HuH-7.5 (cell line): ENCODE measurements at places on chromosomes 5 and 9.
A peak's percentile ranks its signal among the peaks of the same experiment; 100 is the strongest.

DNA sequence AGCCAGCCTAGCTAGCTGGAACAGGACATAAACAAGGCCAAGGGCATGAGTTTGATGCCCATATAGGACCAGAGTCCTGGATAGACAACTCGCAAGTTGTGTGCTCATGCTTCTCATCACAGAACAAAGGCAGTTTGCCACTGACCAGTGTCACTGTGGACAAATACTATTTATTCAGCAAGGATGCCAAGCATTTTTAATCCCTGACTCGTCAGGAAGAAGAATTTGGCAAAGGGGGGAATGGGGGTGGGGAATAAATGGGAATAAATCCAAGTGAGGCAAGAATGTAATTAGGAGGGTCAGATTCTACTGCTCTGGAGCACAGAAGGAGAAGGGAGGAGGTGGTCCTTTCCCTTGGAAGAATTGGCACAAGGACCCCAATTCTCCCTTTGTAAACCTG lies 46.8 kb upstream of the ANKRD55 start:
- DNase-seq: no peak

- DNase-seq: no peak
Measured at GRCh38 chr9:128247226-128247803, 28.5 kb downstream of the GOLGA2 start.

DNA sequence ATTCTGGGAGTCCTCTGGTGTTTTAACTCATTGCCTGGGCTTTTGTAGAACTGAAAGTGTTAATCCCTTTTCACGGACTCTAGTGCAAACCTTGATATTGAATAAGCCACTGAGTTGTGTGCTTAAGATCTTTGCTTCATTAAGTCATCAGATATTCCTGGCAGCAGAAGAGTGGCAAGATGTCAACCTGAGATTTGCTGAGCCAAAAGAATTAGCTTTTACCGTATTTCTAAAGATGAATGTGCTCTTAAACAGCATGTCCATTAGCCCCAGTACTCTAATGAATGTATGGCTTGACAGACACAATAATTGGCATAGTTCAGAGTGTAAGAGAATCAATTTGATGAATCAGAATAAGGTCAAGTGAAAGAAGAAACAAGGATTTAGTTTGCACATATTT lies 87.2 kb upstream of the CDH6 start:
- no peak for DNase-seq

DNA sequence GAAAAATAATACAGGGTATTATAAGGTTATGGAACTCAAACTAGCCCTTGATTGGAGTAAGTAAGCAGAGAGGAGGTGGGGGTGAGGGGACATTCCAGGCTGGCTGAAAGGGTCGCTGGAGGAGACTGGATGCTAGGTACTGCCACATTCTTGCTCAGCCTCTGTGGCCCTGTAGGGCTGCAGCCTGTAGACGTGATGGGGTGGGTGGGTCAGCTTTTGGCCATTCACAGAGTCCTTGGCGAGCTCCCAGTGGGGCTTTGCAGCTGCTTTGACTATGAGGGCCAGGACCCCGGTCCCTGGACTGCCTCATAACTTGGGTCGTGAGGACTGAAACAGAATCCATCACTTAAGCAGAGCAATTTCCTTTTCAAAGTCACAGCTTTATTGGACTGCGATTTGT lies 4.2 kb upstream of the GDNF start:
- DNase-seq: no peak

GRCh38 chr5:5266297-5266696 lies 126.2 kb downstream of the ADAMTS16 start:
- no peak for DNase-seq

- no peak for DNase-seq
Measured at GRCh38 chr5:181164076-181164952, 16.9 kb downstream of the OR2V2 start.

DNA sequence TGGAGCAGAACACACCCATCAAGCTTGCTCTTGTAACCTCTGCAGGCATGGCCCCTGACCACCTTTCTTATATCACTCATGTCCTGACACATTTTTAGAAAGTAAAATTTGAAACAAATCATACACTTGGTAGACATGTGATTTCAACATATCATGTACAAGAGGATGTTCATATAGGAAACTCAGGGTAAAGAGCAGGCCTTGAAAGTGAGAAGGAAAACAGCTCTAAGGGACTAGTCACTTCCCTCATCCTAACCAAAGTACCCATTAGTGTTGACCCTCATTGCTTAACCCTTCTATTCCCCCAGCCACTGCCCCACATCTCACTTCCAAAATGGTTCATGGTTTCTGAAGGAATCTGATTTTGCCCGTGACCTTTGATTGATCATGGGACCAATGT lies 492.4 kb upstream of the KLF4 start:
- no peak for DNase-seq

DNA sequence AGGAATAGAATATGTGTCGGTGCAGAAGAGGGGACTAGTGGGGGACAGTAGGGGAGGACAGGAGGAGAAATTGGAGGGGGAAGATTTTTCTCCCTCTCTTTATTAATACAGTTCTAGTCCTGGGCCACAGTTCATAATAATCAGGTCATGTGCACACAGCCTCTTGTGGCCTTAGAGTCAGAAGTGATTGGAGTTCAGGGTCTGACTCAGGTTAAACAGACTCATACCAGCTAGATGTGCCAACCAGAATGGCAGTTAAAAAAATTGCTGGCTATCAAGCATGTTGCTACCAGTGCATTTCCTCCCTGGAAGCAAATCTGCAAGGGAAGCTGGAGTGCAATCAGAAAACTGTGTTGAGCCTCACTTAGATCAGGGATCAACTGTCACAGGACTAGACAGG lies 132.7 kb upstream of the MAP1B start:
- no peak for DNase-seq

GRCh38 chr5:172325452-172325851 lies 41.9 kb upstream of the UBTD2 start:
- DNase-seq: no peak

- no peak for DNase-seq
Measured at GRCh38 chr9:132244582-132245455, 83.0 kb downstream of the NTNG2 start.

DNA sequence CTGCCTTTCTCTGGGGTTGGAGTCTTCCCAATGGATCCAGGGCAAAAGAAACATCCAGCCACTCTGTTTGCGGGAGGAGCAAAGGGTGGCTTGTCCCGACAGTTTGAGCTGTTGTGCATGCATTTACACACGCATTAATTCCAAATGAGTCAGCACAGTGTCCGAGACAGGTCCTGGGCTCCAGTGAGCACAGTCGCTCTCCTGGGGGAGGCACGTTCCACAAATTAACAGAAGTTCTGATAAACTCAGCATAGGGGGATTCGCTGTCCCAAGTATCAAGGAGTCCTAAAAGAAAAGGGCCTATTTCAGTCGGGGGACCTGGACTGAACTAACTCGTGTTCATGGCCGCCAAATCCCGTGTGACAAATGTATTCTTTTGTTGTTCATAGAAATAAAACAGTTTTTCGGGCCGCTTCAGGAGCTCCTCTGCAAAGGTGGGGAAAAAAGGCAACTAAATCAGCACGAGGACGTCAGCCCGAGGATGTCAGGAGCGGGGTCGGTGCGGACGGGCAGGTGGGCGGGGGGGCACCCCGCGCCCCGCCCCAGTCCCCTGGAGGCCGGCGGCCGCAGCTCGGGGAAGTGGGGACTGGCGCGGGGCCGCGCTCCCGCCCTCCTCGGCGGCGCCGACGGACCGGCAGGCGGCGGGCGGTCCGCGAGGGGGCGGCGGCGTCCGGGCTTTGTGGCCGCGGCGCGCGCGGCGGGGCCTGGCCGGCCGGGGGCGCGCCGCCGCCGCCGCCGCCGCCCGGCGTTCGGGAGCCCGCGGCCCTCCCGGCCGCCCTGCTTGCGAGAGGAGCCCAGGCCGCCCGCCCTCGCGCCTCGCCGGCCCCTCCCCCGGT lies at the start of gene MSANTD3:
Gene MSANTD3 (plus strand): TSS at position 614 of the 836 bp plus-strand sequence. CDS start 14,796 bp downstream, outside the sequence.
- DNase-seq: peak; percentile 73

DNA sequence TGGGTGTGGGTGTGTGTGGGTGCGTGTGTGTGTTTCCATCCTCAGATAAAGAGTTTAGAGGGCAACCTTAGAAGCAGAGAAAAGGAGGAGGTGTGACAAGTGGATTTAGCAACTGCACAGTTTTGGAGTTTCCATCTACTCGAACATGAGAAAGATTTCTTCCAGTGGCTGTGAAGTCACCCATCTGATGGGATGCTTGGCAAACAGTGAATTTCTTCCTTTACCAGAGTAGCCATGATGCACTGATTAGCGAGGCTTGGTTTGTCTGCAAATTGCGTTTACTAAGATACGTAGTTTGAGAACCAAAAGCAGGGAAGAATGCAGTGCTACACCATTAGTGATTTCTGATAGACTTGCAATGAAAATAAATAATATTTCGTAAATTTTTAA lies 791 bp upstream of the STARD4 start:
- no peak for DNase-seq

DNA sequence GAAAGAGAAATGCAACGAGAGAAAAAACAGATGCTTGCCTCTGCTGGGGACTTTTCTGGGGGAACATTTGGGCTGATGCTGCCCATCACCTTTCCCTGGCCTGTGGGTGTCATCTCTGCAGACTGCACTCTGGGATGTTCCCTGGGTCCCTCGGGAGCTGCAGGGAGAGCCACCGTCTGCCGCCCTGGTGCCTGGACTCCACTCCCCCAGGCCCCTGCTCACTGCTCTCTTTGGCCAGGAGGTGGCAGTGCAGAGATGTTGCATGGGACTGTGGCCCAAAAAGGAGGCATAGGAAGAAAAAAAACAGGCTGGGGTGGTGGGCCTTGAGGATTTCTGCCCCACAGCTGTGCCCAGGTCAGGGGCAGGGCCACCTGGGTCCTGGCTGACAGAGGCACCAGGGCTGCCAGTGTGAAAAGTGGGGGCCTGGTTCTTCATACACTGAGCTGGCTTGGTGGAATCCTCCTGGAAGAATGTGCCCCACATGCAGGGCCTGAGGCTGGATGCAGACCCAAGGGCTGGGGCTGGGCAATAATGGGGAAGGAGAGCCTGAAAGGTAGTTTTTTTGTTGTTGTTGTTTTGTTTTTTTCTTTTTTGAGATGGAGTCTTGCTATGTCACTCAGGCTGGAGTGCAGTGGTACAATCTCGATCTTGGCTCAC lies 353.6 kb downstream of the SLIT3 start:
- peak; percentile 40 for DNase-seq

DNA sequence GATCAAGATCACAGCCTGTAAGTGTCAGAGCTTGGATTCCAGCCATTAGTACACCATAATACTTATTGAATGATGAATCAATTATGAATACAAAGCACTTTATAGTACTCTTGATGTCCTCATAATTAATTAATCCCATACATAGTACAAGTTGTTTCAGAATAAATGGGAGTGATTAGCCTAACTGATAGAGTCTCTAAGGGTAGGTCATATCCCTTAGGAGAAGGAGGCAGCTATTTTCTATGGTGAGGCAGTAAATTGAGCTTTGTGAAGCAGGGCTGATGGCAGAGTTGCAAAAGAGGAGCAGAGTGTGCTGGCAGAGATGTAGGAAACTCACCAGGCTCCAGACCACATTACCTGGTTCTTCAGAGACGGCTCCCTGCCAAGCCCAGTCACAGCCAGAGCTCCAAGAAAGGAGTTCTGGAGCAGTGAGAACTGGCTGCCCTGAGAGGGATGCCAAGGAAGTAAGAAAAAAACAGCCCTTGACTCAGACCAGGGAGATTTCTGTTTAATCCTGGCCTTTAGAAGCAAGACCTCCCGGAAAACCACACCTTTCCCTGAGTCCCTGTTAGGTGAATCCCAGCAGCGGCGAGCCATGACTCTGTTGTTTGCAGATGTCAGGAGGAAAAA lies 112.9 kb downstream of the SH3TC2 start:
- DNase-seq: no peak

GRCh38 chr5:131745703-131746102 lies 51.1 kb downstream of the FNIP1 start:
- DNase-seq: no peak

- DNase-seq: no peak
Measured at GRCh38 chr9:129273136-129273895, 95.3 kb upstream of the IER5L start.

- DNase-seq: no peak
Measured at GRCh38 chr5:147578228-147579024, 68.6 kb upstream of the DPYSL3 start.

DNA sequence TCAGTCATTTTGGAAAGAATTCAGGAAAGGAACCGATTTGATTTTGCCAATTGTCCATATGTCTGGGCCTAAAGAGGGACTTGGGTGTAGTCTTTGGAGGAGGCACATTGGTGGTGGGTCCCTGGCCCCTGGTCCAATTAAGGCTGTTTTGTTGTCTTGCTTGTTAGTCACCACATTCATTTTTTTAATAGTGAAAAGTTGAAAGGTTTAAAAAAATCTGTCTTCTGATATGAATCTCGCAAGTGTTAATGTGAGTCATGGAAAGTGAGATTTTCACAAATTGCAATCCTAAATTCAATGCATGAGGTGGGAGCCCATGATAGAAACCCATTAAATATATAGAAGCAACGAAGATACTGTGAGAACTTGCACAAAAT lies 165.9 kb upstream of the OTULINL start:
- DNase-seq: no peak

DNA sequence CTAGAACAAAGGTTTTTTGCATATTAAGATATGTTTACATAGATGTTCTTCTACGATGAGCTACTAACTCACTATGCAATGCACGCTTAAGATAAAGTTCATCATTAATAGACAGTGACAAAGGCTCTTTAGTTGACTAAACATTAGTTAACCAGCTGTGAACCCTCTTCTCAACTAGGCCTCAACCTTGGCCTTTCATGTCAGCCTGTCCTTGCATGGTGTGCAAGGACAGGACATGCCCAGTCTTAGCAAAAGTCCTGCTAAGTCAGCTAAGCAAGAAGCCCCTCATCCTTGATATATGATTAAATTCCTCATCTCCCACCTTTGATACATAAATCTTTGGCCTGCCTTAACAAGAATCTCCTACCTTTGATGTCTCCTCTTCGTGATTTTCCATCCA lies 50.9 kb downstream of the PLPP1 start:
- no peak for DNase-seq

GRCh38 chr9:129746092-129746777 lies 6.6 kb downstream of the PTGES start:
- no peak for DNase-seq

DNA sequence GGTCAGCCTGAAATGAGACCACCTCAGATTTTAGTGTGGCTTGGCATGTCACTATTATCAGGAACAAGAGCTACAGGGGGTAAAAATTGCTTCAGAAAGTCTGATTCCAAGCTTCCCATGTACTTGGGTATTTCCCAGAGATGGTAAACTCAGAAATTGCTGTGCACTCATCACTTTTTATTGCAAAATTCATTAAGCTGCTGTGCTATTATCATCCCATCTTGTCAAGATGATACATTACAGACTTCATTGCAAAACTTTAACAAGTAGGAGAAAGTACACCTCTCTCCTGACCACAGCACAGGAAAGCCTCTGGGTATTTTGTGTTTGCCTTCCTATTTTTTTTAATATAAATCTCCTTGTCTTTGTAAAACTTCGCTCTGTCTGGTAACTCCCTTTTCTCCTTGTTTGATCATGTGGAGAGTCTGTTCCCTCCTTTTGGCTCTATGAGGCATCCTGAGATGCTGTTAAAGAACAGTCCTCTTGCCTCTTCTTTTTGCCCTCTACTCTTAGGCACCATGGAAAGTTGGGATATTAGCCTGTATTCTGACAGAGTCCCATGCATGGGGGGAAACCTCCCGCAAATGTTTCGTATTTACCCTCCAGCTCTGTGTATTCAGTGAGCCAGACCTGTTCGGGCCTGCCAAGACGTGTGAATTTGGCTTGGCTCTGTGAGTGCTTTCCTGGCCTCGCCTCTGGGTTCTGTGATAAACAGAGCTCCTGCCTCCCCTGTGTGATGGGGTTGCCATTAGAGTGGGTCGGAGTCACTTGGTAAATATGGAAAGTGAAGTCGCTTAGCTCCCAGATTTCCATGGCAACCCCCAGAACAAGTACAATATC lies 260.7 kb downstream of the NR3C1 start:
- DNase-seq: no peak
